ENCODE measurements at places on chromosomes 16 and 17.

DNA sequence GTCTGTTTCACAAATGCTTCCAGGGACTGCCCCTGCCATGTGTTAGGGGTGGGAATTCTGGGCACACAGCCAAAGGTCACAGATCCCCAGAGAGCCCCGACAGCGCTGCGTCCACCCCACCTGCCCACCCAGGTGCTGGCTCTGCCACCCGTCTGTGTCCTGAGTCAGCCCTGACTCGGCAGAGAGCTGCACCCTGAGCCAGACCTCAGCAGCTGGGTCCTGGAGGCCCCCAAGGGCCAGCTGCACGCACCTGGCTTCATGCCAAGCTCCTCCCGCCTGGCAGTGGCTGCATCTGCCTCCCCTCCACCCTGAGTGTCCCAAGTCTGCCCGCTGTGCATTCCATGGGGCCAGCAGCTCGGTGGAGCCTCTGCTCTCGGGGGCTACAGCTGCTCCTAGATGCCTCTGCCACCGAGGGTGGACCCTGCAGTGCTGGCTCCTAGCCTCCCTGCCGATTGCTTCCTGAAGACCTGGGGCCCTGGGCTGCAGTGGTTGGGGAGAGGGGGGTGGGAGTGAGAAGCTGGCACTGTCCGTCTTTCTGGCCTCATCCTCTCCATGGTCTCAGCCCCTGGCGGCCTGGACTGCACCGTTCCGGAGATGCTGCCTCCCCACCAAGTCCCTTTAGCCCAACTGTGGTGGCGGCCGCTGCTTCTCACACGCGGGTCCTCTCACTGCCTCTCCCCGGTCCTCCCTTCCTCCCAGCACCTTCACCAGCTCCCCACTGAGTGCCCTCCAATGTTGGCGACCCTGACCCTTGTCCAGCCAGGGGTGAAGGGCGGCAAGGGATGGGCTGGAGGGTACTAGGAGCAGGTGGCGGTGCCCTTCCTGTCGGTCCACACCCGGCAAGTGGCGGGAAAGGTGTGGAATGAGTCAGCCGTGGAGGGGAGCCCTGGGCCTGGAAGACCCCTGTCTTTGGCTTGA is 3.0 kb downstream of the SECTM1 start:
- DNase-seq: peak; percentile 28

DNA sequence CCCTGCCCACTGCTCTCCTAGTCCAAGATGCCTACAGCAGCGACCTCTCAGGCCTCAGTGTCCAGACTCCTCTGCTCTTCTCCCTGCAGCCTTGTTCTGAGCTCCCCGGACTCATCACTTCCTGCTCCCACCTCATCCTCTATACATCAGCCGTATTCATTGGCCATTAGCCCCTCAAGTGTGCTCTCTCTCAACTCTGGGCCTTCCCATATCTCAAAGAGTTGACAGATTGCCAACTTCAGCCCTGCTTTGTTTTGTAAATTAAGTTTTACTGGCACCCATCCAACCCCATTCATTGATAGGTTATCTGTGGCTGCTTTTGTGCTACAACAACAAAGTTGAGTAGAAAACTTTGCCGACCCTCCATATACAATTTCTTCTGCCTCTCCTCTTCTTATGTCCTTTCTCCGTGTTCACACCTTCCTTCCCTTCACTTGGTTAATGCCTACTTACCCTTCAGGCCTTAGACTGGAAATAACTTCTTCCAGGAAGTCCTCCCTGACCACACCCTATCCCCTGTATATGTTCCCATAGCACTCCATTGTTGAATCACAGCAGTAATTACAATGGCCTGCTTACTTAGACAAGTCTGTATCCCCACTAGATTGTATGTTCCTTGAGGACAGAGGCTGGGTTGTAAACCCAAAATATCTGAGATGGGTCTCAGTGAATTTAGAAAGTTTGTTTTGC is 63.4 kb upstream of the TANC2 start:
- DNase-seq: no peak

DNA sequence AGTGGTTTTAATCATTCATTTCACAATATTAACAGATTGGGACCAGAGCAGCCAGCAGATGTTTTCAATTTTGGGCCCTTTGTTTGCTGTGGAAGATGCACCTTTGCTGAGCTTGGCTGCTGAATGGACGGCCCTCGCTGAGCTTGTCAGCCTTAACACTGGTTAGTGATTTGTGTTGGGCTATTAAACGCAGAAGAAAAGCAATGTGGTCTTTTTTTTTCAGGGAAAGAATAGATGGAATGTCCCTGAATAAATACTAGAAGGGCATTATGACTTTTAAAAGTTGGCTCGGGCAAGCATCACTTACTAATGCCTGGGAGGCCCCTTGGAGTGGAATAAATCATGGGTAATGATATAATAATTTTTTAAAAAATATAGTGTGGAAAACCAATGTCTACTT is 297.0 kb downstream of the MAP2K6 start:
- DNase-seq: no peak

DNA sequence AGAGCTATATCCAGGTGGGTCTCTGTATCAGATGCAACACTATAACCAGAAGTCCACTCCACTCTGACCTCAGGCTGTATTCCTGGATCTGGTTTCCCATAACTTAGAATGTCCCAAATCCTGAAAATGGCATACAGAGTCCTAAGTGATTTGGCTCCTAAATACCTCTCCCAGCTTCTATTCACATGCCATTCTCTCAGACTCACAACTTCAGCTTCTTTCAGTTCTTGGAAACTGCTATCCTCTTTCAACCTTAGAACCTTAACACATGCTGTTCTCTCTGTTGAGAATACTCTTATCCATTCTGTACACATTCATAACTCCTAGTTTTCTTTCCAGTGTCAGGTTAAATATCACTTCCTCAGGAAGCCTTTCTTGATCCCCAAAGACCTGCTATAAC is 132.0 kb downstream of the BRIP1 start:
- no peak for DNase-seq

- DNase-seq: peak; percentile 2
These were observed 94.7 kb upstream of the MPHOSPH6 start for GRCh38 chr16:82264756-82265155.

DNA sequence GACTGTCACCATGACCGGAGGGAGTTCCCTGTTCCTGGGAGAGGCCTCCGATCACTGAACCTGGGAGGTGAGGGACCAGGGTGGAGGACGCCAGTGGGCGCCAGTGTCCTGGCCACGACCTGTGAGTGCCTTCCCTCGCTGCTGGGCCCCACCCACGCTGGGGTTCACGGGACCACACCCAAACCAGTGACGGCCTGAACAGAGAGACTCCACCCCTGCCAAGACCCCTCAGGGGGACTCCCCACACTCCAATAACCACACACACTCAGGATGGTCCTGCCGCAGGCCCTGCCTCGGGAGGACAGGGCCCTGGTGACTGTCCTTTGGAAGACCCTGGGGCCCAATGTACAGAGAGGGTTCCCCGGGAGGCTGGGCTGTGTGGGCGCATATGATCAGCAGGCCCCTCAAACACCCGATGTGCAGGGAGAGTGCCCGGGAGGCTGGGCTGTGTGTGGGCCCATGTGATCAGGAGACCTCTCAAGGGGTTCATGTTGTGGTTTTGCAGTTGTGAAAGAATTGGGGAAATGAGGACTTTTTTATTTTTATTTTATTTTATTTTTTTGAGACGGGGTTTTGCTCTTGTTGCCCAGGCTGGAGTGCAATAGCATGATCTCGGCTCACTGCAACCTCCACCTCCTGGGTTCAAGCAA is 26.6 kb downstream of the TPSD1 start:
- DNase-seq: no peak

DNA sequence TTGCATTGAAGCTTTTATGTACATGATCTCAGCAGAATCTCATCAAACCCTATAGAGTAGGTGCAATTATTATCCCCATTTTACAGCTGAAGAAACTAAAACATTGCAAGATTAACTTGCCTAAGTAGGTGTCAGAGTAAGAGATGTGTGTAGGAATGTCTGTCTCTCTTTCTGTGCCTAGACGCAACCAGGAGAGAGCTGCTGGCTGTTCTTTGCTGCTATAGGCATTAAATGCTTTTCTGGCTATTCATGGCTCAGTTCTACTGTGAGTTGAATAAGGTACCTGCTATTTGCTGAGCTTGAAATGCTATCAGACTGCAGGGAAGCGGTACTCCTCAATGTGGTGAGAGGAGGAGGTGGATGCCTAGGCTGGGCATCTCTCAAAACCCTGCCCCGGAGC is 17.0 kb downstream of the IRX5 start:
- no peak for DNase-seq

GRCh38 chr17:67392111-67392510 is 15.0 kb downstream of the PITPNC1 start:
- no peak for DNase-seq

- DNase-seq: no peak
These were observed 52.5 kb upstream of the ENPP7 start for GRCh38 chr17:79678091-79678735.

DNA sequence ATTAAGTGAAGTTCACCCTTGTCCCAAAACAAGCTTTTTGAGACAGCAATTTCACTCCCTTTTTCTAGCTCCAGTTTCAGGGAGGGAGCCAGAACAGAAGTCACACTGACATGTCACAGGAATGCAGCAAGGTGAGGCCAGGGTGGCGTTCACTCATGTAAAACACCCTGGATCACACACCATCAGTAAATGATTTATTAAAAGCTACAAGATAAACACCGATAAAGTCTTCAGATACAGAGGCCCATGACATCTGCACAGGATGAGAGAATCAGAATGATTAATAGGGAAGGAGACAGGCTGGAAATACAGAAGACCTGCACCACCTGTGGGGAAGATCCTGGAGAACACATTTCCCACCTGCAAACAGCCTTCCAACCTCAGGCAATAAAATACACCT is 77.5 kb upstream of the DYNLRB2 start:
- no peak for DNase-seq

DNA sequence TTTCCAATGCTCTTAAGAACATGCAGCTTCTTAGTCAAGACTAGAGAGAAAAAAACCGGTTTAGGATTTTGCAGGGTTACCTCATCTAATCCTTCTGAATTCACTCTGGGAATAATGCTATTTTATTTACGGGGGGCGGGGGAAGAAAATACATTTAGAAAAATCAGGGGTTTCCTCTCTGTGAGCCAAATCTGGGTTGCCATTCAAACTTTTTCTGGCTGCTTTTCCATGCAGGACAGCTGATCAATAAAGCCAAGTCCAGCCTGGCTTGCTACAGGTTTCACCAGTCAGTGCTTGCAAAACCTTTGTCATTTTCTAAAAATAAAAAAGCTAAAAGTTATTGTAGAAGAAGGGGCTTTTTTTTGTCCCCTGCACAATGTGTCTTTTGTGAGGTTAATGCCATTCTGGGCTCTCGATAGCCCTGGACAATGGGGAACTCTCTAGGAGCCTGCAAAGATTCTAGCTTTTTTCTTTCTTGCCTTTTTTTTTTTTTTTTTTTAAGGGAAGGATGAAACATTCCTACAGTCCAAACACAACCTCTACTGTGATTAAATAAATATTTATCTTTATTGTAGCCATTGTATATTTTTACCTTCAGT is 13.1 kb upstream of the ZFHX3 start:
- DNase-seq: no peak

All from DMS79 (cell line).